T-cell (primary cell): ENCODE measurements at places on chromosomes 3 and 15. TPM values are rescaled to one million over a fixed set of nuclear protein-coding genes. Genes with fewer than 3 reads are reported as not detected.

- no peak for DNase-seq
These were observed 28.2 kb upstream of the SCAANT1 start for GRCh38 chr3:63940389-63940757.

The GOLGA6L7 gene
- not detected for total RNA-seq

The USP8 gene
- total RNA-seq: 52.7 TPM

The CELSR3 gene
- 7.4 TPM for total RNA-seq

GRCh38 chr3:45885979-45886705 is at the start of gene CCR9:
Gene CCR9, plus strand, starts transcription at chr3:45886543. Its CDS starts 8,391 bp downstream, at chr3:45894934.
- DNase-seq: no peak

- no peak for DNase-seq
These were observed 89.0 kb downstream of the WDR76 start for GRCh38 chr15:43915631-43916325.

- no peak for DNase-seq
These were observed 63.6 kb downstream of the LINGO1 start for GRCh38 chr15:77568973-77569728.

DNA sequence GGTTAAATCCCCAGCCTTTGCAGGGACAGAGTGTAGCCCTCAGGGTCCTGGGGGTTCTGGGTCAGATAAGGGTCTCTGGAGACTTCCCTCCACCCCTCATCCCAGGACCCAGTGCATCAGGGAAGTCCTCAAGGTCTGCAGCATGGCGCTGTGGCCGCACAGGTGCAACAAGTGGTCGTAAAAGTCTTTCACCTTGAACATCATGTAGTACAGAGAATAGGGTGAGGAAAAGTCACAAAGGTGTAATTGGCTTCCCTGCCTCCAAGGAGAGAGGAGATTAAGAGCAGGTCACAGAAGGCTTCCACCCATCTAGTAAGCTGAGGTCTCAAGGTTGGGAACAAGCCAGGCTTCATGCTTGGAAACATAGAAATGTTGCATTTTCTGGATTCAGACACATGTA is 29.2 kb upstream of the PLA2G4D start:
- no peak for DNase-seq

The OXNAD1 gene
- 103 TPM for total RNA-seq

The PCLAF gene
- 0.96 TPM for total RNA-seq

GRCh38 chr15:76201536-76202255 is 109.6 kb downstream of the ETFA start:
- DNase-seq: no peak
